Esophagus muscularis mucosa (tissue), 4 donors: ENCODE measurements at places on chromosomes 12 and 14.
A peak's percentile ranks its signal among the peaks of the same experiment; 100 is the strongest.

DNA sequence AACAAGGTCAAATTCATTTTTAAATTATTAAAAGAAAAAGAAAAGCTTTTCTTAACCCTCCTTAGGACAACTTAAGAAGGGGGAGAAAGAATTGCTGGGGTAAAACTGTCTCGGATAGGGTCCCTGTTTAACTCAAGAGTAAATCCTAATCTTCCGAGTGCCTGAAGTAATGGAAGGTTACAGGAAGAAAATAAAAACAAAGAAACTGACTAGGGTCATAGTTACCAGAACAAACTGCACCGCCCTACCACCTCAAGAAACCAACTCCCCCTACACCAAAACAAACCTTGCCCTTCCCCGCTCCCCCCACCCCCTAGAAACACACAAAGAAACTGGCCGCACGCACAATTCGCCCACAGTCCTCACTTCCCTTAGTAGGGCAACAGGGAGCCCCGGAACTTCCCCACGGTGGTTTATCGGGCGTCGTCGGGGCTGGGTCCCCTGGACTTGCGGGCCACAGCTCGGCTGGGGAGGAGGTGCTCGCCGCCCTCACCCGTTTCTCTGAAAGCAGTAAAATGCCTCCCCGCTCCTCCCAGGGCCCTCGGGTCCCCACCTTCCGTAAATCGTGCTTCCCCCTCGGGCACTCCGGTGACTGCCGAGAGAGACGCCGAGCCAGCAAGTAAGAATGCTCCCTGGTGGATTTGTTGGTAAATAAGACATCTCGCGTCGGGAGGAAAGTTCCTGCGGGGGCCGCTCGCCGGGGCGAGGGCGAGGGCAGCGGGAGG lies 2.4 kb downstream of the SINHCAF start:
- DNase-seq, result peak; percentile 92

- no peak for DNase-seq
These were observed 1.7 kb upstream of the CHPT1 start for GRCh38 chr12:101695706-101696105.

- DNase-seq, result no peak
These were observed 6.2 kb upstream of the OAS1 start for GRCh38 chr12:112900298-112901145.

DNA sequence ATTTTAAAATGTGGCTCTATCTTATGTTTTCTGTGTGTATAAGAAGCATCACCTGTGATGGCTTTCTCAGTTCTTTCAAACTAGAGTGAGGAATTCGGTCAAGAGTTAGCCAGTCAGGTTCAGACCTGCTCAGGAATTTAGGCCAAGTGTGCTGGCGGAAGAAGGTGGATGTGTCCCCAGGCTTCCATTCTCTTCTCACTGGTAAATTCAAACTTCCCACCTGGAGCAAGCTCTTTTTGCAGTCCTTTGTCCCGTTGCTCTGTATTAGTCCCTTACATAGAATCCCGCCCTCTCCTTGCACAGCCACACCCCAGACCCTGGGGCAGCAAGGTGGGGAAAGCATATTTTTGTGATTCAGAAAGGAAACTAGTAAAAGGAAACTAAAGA lies 124.7 kb upstream of the PWP1 start:
- no peak for DNase-seq

GRCh38 chr12:49017891-49018260 lies 700 bp downstream of the PRKAG1 start:
- no peak for DNase-seq

- DNase-seq, result no peak
These were observed 2.6 kb downstream of the HOXC13 start for GRCh38 chr12:53941187-53941586.

DNA sequence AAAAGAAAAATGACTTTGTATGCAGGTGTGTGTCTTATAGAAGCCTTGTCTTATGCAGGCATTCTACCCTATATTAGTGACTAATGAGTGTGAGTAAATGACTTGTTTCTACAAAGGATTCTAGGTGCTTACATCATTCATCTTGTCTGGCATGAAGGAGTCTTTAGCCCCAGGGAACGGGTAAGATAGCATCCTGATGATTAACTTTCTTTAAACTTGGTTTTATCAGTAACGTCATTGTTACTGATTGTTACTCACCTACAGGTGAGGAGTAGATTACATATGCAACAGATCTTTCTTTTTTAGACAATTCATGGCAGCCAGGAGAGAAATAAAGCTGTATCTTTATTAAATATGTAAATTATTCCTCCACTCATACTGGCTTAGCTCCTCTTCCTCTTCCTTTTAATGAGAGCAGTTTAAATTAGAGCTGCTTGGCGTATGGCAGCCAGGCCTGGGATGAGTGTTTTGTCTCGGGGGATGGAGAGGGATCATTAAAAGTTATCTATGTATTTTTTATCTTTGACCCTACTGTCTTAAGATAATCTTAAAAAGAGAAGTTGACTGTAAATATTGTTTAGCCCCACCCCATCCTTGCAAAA lies 57.2 kb upstream of the ATP2A2 start:
- no peak for DNase-seq

GRCh38 chr14:78028471-78028870 lies 141.7 kb upstream of the NRXN3 start:
- no peak for DNase-seq

DNA sequence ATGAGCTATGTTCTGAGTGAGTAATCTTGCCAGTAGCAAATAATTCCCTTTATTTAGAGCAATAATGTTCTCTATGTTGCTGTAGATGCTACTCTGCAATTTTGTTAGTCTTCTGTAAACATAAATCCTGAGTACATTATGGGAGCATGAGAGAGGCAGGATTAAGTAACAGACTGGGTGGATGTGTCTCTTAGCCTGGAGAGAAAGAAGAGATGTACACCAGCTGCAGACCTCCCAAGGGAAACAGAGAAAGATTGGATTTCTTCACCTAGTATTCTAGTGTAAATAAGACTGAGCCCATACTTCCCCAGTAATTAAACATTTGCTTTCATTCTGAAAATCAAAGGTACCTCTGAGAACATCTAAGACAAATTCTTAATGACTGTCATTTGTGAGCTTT lies 564.0 kb downstream of the TRHDE start:
- DNase-seq, result no peak

DNA sequence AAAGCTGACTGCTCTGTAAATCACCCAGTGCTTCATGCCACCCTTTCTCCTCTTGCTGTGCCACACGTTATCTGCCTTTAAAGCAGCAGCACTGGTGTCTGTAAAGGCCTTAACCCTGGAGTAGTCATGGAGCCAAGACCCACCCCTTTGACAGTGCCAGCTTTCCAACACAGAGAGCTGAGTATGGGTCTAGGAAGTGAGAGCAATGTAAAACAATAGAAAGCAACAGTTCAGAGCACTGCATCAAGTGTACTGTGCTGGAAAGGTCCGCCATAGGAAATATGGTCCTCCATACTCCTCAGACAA lies 139.5 kb downstream of the DAD1 start:
- no peak for DNase-seq

DNA sequence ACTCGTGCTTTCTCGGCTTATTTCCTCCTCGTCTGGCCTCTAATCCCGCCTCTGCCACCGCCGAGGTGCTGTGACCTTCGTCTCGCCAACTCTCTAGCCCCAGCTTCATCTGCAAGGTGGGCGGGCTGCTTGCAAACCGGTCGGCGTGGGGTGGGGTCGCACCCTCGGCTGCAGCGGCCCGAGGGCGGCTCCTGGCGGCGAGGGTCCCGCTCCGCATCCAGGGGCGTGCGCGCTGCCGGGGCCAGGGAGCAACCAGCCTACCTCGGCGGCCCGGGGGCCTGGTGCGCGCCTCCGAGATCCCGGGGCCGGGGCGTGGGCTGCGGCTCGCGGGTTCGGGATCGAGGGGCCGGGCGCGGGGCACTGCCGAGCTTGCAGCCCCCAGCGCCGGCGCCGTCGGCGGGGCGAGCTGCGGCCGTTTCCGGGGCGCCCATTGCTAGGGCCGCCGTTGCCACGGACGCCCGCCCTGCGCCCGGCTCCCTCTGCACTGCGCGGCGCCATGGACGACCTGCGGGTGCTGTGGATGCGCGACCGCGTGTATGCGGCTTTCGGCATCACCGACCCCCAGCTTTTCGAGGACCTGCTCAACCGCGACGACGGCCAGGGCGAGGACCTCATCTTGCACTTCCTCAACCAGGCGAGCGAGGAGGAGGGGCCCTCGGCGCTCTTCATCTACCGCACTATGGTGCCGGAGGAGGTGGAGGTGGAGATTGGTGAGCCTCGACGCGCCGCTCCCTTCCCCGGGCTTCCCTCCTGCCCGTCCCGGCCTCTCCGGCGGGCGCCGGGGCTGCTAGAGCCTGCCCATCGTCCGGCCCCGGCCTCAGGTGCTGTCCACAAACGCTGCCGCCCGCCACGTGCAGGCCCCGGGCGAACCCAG lies at the start of gene DNAH10:
Gene DNAH10 (plus strand): TSS at position 461 of the 874 bp plus-strand sequence. CDS start 36 bp downstream, at position 497.
- DNase-seq, result no peak

GRCh38 chr12:14956024-14956891 lies 5.1 kb downstream of the ARHGDIB start:
- no peak for DNase-seq

- no peak for DNase-seq
These were observed 200.4 kb upstream of the SYT10 start for GRCh38 chr12:33639975-33640374.

DNA sequence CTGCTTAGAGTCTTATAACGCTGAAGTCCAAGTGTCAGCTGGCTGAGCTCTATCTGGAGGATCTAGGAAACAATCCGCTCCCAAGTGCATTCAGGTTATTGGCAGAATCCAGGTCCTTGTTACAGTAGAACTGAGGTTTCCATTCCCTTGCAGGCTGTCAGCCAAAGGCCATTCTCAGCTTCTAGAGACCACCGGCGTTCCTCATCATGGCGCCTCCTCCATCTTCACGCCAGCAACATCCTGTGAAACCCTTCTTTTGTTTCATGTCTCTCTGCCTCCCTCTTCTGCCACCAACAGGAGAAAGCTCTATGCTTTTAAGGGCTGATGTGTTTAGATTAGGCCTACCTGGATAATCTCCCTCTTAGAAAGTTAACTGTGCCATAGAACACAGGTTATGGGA lies 133.0 kb upstream of the RASSF8 start:
- DNase-seq, result no peak

- DNase-seq, result no peak
These were observed 46.7 kb upstream of the FICD start for GRCh38 chr12:108468196-108468968.

- DNase-seq, result no peak
These were observed 562 bp downstream of the PAN2 start for GRCh38 chr12:56333197-56333678.

DNA sequence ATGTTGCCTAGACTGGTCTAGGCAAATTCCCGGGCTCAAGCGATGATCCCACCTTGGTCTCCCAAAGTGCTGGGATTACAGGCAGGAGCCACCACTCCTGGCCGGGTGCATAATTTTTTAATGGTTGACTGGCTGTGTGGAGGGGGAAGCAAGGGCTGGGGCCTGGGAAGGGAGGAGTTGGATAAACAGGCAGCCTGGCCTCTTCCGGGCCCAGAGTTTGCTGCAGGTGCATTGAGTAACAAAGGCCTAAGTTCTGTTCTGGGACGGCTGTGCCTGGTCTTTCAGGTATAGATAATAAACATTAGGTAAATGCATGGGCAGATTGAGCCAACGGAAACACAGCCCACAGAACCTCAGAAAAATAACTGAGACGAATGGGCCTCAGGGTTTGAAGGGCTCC lies 191.3 kb upstream of the TBX3 start:
- no peak for DNase-seq

DNA sequence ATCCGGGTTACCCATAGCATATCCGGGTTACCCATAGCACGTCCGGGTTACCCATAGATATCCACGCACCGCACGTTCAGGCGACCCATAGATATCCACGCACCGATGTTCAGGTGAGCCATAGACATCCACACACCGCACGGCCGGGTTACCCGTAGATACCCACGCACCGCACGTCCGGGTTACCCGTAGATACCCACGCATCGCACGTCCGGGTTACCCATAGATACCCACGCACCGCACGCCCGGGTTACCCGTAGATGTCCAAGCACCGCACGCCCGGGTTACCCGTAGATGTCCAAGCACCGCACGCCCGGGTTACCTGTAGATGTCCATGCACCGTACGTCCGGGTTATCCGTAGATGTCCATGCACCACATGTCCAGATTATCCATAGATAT lies 60.3 kb upstream of the SYT1 start:
- DNase-seq, result no peak

GRCh38 chr12:49483619-49484018 lies 55.2 kb upstream of the KCNH3 start:
- no peak for DNase-seq

DNA sequence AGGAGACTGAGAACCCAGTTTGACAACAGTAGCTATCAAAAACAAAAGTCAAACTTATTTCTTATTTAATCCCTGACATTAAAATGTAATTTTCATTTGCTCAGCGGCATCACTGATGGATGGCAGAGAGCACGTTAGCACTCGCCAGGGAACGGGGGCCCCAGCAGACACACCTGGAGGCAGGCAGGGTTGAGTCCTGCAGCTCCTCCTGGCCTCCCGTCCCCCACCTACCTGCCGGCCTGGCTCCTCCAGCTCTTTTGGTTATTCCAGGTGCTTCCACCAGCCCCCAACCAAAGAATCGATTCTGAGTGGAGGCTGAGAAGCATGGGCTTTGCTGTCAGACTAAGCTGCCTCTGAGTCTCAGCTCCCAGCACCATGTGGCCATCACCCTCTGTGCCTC lies 113.6 kb downstream of the PHETA1 start:
- DNase-seq, result no peak

GRCh38 chr12:51071663-51072062 lies 11.7 kb downstream of the CSRNP2 start:
- no peak for DNase-seq

DNA sequence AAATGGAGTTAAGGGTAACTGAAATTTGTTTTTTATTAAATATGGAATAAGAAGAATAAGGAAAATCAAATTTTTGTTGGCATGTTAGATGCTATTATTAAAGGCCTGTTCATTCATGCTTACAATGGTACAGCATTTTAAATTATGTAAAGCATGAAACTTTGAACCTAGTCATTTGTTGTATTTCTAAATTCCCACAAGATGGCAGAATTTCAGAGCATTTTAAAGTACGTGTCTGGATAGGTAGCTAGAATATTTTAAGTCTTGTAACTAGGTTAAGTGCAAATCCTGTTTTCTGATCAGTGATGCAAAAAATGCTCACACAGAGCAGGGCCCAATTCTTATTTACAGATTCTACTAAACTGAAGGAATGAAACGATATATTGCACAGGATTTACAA lies 585.6 kb upstream of the MIS18BP1 start:
- DNase-seq, result no peak

- peak; percentile 26 for DNase-seq
These were observed 430.2 kb upstream of the TMPO start for GRCh38 chr12:98085046-98085755.

GRCh38 chr14:81511111-81511904 lies 22.3 kb downstream of the SEL1L start:
- no peak for DNase-seq

- no peak for DNase-seq
These were observed 7.4 kb upstream of the GLRX5 start for GRCh38 chr14:95527387-95528002.

- no peak for DNase-seq
These were observed 115.7 kb downstream of the ANO6 start for GRCh38 chr12:45331552-45331951.

- no peak for DNase-seq
These were observed 2.9 kb upstream of the DHRS2 start for GRCh38 chr14:23633160-23633701.
